ENCODE measurements at places on chromosomes 4 and X.

DNA sequence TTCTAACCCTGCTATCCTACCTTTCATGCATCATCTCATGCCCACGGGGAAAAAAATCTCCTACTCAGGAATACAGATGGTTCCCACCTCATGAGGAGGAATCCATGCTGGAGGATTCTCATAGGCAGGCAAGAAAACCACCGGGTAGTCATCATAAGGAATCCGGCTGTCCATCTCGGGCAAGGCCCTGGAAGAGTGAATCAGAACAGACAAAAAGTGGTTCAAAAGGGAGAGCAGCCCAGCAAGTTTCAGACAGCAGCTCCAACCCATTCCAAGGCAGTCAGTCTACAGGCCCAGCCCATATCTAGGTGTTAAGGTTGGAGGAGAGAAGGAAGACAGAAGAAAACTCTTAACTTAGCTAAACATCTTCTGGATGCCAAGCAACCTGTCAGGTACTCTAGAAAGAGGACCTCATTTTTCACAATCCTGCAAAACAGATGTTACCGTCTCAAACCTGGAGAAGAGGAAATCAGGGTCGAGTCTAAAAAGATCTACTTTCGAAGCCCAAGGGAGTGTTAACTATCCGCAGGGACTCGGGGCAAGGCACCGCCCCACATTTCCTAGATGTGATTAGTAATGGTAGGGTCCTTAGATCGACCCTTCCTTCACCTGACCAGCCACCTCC lies 447 bp downstream of the PDZD11 start:
- DNase-seq, result no peak

GRCh38 chr4:110164251-110164650 lies 34.2 kb downstream of the ELOVL6 start:
- no peak for DNase-seq

- DNase-seq, result no peak
These were observed 142.9 kb upstream of the ARX start for GRCh38 chrX:25158635-25159034.

- DNase-seq, result no peak
These were observed 28.1 kb downstream of the SLC25A43 start for GRCh38 chrX:119427024-119427794.

DNA sequence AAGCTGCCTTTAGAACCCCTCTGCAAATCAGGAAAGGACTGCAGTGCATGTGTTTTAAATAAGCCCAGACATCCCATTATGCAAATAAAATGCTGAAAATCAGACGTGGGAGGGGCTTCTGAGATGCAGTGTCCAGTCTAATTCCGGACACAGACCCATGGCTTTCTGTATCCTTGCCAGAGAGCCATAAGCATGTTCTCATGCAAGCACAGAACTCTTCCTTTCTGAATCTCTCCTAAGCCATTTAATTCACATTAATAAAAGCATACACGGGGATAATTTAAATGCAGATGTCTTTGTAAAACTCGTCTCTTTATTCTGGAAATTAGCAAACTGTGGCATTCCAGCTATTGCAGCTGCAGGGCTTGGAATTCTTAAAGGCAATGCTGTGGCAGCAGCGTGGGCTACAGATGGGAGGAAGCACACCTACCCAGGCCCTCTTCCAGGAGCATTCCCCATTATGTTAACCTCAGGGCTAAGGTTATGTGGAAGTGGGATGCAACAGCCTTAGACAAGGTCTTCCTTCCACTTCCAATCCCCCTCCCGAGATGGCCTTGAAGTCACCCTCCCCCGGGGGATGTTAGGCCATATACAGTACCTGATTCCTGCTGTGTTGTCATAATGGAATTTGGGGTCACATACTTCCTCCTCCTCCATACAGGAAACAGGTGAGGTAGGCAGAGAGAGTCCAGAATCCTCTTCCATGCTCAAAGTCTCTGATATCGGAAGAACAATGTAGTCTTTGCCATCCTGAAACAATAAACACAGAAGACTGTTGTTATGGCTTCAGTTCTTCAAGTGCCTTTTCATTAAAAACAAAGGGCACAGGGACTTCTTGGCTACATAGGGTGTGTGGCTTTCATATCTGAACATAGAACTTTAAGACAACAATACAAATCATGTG lies 38.1 kb downstream of the KDR start:
- no peak for DNase-seq

GRCh38 chr4:98609934-98610333 lies 48.5 kb downstream of the TSPAN5 start:
- no peak for DNase-seq

DNA sequence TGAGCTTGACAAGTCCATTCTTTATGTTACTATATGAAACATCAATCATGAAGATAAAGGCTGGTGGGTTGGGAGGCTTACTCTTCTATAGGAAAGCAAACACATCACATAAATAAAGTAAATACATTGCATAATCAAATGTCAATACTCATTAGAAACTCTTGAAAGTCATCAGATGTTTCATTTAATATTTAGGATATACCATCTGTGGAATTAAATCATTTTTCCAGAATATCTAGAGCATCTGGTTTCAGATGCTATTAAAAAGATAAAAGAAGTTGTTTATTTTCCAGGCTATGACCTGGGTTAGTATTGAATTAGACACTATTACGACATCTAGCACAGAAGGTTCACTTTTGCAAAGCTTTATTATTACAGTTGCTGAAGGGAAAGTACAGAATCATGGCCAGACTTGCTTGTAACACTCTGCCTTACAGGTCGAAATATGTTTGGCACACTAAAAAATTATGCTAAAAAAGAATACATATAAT lies 72.6 kb downstream of the METTL14 start:
- DNase-seq, result no peak
